ENCODE measurements at places on chromosomes 1 and 21.

DNA sequence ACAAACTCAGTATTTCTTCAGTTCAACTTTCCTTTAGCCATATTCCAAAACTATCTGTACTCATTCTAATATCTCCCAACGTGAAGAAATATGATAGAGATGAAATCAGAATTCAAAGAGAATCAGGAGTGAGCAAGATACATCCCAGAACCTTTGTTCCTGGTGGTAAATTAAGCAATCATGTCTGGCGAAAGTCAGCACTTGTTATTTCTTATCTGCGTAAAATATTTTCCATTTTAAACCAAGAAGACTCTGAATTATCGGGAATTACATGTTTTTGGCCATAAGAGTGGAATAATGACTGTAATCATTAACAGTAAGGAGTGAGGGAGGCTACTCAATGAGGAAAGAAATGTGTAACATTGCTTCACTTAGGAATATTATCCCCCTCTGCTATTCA is 253.7 kb downstream of the PDE4B start:
- DNase-seq, result no peak

GRCh38 chr1:94247138-94248094 is 10.0 kb upstream of the ARHGAP29 start:
- no peak for DNase-seq

DNA sequence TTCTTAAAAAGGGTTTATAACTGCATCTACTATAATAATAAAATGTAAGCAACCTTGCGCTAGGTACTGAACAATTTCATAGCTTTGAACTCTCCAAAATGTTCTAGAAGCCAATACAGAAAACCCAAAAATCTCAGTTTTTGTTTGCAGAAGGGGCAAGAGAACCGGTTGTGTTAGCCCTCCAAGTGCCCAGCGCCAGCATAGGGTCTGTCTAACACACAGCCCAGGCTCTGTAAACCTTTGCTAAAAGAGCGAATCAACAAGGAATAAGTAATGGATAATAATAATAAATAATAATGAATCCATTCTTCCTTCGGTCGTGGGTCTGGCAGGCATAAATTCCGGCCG is 333 bp upstream of the CHAF1B start:
- DNase-seq, result no peak

DNA sequence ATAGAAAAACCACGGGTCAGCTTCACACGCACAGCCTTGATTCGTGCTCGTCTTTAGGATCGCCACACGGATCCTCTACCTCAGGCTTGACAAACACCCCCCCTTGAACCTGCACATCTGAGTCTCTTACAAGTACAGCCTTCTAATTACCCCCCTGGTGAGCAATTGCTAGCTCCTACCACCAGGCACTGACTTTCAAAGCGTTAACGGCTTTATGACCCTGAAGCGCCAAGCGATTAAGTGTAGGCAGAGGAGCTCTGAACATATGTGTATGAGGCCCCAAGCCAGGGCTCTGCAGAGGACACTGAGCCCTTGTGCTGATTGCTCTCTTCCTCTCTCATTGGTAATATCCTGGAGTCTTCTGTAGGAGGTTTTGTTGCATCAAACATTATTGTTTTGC is 55.7 kb upstream of the EPHA8 start:
- DNase-seq, result no peak

GRCh38 chr1:197526736-197527371 is 248.4 kb downstream of the DENND1B start:
- no peak for DNase-seq

DNA sequence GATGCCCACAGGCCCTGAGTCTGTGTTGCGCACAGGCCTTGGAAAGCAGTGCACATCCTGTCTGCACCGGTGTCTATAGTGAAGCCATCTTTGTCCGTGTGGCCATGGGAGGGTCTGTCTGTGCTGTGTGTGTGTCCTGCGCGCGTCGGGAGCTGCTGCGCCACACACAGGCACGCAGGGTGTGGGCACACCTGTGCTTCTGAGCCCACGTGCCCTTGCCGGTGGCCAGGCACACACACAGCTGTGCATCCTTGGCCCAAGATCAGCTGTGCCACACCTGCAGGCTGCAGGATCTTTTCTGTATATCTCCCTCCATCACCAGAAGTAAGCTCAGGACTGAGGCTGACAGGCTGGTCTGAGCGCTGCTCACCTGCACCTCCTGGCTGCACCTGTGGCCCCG is 3.2 kb upstream of the SAMD11 start:
- no peak for DNase-seq

DNA sequence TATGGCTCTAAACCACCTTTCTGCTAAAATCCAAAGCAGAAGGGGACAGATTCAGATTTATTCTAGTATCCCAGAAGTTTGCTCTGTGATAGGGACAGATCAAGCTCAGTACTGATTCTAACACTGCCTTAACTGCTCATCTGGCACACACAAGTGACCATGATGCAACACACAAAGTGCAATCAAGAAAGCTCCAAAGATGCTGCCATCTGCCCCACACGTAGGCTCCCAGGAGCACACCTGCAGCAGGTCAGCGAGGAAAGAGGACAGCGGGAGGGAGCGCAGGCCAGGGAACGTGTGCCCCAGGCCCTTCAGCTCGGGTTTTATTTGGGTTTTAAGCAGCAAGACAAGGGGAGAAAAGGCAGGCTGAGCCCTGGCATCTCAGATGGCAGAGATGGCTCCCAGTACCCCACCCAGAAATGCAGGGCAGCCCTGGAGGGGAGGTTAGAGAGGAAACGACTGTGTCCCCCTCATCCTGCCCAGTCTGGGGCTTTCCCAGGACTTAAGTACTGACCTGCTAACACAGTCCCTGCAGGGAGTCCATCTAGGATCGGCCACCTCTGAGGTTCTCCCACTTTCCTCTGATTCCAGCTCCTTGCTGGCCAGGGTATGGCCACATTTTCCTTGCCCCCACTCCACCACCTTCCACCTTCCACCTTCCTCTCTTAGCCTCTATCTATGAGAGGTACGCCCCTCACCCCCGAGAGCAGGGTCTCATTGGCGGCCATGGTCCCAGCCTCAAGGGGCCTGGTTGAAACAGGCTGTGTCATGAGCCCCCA is 1.2 kb downstream of the TRIM11 start:
- no peak for DNase-seq

DNA sequence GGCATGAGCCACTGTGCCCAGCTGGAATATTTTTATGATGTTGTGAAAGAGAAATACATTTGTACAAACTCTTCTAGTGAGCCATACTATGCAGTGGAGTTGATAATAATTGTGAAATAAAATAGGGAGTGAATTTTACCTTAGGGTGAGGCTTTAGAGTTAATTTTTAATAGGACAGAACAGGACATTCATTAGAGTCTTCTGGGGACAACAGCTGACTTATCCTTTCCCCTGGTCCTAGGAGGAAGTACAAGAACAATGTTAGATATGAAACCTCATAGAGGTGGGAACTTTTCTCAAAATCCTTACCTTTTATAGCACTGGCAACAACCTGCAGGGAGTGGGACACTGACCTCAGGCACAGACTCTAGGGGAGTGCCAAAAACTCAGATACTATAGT is 21.9 kb downstream of the HAO2 start:
- DNase-seq, result no peak

- DNase-seq, result no peak
Measured at GRCh38 chr1:211697356-211697755, 21.9 kb upstream of the NEK2 start.

GRCh38 chr1:115373305-115373704 is 35.3 kb upstream of the NGF start:
- DNase-seq, result no peak

- DNase-seq, result no peak
Measured at GRCh38 chr1:20962576-20963258, 175.6 kb upstream of the HP1BP3 start.

DNA sequence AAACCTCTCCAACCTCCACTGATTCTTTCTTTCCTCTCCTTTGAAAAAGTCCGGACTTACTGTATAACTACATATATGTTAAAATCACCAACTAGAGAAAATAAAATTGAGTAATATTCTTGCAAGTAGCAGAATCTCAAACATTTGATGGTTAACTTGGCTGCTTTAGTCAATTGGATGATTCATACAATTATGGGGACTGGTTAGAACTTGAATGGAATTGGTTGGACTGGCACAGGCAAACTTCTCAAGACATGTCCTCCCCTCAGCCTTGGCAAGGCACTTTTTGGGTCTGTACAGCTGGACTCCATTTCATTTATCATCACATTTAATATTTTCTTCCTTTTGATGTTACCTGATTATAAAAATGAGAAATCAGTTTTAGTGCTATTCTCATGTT is 6.5 kb downstream of the WLS start:
- DNase-seq, result no peak

- no peak for DNase-seq
Measured at GRCh38 chr1:168234846-168235547, 9.2 kb downstream of the SFT2D2 start.

- no peak for DNase-seq
Measured at GRCh38 chr21:35512346-35512745, 463.2 kb upstream of the RUNX1 start.

DNA sequence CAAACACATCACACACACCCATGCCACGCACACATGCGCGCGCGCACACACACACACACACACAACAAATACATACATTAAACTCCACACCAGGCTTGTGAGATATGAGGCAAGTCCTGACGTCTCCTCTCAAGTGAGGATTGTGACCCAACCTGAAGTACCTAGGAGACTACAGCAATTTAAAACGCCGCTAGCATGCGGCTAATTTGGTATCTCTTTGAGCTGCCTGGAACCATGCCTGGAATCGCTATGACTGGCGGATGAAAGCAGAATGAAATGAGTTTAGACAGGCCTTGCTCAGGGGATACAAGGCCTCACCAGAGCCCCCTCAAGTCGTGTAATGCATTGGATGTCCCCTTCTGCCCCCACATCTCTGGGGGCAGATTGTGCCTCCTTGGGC is 1.6 kb upstream of the RAB7B start:
- DNase-seq, result no peak

DNA sequence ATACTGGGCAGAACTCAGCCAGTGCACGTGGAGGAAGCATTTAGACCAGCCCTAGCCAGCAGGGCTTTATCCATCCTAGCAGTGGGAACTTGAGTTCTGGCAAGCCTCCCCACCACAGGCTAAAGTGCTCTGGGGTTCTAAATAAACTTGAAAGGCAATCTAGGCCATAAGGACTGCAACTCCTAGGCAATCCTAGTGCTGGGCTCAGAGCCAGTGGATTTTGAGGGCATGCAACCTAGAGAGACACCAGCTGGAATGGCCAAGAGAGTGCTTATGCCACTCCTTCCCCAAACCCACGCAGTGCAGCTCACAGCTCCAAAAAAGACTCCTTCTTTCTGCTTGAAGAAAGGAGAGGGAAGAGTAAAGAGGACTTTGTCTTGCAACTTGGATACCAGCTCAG is 70.5 kb upstream of the APOBEC4 start:
- DNase-seq, result no peak

DNA sequence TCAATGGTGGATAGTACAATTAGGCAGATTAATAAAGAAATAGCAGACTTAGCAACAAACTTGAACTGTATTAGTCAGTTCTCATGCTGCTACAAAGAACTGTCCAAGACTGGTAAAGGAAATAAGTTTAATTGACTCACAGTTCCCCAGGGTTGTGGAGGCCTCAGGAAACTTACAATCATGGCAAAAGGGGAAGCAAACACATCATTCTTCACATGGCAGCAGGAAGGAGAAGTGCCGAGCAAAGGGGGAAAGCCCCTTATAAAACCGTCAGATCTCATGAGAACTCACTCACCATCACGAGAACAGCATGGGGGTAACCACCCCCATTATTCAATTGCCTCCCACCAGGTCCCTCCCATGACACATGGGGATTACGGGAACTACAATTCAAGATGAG is 27.1 kb upstream of the PDE4B start:
- no peak for DNase-seq

DNA sequence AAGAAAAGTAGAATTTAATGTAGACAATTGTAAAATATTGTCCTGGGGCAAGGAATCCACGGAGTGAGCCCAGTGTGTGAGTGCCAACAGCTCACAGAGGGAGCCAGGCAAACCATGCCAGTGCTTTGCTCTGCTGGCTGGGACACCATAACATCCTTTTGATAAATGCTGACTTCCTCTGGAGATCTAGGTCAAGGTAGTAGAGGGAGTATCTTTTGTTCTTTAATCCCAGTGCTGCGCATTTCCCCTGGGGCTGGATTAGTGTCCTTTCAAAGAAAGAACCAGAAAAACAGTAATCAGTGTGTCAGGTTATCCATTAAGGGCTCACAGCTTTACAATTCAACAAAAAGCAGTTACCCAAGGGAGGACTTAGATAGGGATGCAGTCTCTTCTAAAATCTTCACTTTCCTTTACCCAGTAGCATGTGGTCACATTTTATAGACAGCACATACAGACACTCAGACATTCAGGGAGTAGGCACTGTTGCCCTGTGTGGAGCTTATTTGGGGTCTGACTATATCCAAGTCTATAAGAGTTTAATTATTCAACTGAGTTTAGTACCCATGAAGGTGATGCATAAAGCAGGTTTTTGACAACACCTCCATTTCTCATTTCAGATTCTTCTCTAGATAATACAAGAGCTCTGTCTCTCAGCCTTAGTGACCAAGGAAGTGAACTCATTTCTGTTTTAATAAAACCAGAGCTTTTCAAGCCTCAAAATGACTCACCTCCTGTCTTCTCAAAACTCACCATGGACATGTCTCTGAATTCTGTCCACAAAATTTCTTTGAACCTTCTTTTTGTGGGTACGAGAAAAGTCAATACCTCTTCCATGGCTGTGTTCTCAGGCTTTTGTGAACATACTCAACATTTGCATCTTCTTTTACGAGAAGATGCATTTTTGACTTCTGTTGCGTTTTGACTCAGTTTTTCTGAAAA is 215.3 kb downstream of the BRINP2 start:
- DNase-seq, result no peak

DNA sequence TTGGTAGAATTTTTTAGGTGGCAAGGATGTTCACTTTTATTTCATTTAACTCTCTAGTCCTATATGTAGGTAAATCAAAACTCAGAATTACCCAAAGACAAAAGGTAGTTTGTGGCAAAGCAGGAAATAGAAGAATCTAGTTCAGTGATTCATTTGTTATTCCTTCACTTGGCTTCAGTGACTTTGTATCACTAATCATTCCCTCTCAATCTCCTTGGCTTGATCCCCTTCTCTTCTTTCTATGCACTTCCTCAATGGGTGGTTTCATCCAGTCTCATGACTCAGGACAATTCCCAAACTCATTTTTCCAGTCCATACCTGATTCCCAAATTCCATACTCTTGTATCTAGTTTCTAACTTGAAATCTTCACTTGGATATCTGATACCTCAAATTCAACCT is 64.9 kb downstream of the PRKACB start:
- DNase-seq, result no peak

DNA sequence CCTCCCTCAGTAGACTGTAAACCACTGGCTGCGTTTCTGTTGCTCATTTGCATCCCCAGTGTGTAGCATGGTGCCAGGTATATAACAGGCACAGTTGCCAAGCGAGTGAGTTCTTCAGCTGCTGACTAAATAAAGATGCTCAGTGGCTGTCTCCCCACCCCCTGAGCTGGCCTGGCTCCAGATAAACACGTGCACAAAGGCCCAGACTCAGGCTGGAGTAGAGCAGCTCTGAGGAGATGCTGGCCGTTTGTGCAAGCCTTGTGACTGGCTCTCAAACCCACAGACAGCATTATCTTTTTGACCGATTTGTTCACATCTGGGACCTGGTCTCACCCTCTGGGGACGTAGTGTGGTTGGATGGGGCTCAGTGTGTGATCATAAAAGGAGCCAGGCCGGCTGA is 7.1 kb downstream of the CHRNB2 start:
- DNase-seq, result no peak

GRCh38 chr1:203273869-203274602 is 31.3 kb upstream of the BTG2 start:
- no peak for DNase-seq

- no peak for DNase-seq
Measured at GRCh38 chr1:52920791-52921291, 699 bp downstream of the ECHDC2 start.
